Glutamatergic neuron (in vitro differentiated cells): ENCODE measurements at places on chromosomes 12 and 14. TPM values are rescaled to one million over a fixed set of nuclear protein-coding genes. Genes with fewer than 3 reads are reported as not detected.

The OVCH1 gene
- total RNA-seq = not detected

The SIX6 gene
- total RNA-seq = not detected

The VIPAS39 gene
- total RNA-seq = 31.6 TPM

The SLC38A2 gene
- 262 TPM for total RNA-seq

The FAIM2 gene
- 3.5 TPM for total RNA-seq

The GPR84 gene
- not detected for total RNA-seq

The CNTN1 gene
- 81.4 TPM for total RNA-seq

DNA sequence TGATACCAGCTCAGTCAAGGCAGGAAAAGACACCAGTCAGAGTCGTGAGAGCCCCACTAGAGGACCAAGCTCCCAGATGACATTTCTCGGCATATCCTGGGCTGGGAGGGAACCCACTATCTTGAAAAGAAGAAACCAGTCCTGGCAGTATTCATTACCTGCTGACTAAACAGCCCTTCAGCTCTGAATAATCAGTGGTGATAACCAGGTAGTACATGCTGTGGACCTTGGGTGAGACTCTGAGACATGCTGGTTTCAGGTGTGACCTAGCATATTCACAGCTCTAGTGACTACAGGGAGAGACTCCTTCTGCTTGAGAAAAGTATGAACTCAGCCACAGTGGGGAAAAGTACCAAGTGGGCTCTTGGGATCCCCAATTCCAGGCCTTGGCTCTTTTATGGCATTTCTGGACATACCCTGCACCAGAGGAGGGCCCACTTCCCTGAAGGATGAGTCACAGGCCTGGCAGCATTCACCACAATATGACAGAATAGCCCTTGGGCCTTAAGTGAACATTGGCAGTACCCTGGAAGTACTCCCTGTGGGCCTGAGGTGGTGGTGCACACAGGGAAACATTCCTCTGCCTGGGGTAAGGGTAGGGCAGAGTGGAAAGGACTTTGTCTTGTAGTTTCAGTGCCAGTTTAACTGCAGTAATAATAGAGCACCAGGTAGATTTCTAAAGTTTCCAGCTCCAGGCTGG lies 82.6 kb upstream of the SLC38A4 start:
- no peak for DNase-seq

DNA sequence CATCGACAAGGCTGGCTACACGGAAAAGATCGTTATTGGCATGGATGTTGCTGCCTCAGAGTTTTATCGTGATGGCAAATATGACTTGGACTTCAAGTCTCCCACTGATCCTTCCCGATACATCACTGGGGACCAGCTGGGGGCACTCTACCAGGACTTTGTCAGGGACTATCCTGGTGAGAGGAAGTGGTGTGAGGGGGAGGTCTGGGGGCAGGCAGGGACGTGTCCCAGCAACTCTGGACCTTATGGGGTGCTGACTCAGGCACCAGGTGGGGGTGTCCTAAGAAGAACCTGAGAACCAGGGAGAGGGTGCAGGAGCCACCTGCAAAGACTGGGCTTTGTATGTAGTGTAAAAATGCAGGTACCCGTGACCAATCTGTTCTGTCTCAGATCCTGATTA lies 5.2 kb downstream of the ENO2 start:
- DNase-seq = no peak

DNA sequence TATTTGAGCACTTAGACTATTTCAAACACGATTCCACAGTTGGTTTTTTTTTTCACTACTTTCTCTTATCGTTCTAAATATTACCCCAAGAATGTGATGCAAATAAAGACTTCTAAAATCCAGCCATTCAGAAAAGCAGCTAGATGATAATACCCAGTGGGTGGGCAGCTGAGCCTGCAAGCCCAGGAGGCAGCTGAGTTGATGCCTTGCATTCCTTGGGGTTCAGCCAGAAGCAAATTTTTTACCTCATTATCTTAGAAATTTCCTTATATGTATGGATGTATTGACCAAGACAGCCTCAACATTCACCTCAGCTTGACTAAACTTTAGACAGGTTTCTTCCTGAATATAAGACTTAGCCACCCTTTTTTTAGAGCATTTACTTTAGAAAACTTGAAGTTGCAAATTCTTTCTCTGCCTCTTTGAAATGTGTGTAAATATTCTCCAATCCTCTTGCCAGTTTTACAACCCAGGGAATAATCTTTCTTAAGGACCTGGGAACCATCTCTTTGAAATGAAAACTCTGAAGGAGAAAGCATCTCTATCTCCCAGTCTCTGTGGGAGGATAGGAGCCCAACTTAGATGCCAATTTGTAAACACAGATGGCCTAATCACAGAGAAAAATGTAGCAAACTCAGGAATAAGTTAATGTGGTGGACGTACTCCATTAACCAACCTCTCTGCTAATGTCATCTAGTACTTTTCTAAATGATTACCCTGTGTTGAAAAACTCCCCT lies 52.2 kb upstream of the ANP32D start:
- no peak for DNase-seq

DNA sequence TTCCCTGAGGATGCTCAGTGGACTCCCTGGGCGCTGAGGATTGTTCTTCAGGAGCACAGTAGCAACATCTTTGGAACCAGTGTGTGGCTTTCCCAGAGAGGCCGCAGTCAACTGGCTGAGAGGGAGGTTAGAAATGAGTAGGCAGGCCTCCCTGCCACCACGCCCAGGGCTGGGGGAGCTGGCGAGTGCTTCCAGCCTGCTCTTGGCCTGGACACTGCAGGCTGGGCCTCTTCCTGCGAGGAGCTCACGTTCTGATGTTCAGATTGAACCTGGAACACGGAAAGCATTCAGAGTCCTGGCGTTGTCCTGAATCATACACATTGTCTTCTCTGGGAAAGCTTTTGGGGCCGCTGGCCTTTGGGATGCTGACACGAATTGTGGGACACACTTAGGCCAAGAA lies 15.6 kb downstream of the TSPAN9 start:
- no peak for DNase-seq

GRCh38 chr12:26863515-26863914 lies 30.5 kb upstream of the ITPR2 start:
- no peak for DNase-seq

GRCh38 chr12:57741844-57742738 lies 2.7 kb upstream of the TSPAN31 start:
- no peak for DNase-seq

GRCh38 chr14:53564870-53565269 lies 391.8 kb downstream of the BMP4 start:
- DNase-seq = no peak

GRCh38 chr12:113403435-113404415 lies at the start of gene SDS:
SDS (minus strand) TSS chr12:113403887; CDS start chr12:113399708, 4,179 bp downstream.
- DNase-seq = no peak

- peak; percentile 78 for DNase-seq
Measured at GRCh38 chr12:49777800-49778748, 36.7 kb downstream of the TMBIM6 start.
